ENCODE measurements at places on chromosomes 12 and 14.

- DNase-seq: no peak
These were observed 112.6 kb downstream of the ADGRD1 start for GRCh38 chr12:131066207-131066885.

DNA sequence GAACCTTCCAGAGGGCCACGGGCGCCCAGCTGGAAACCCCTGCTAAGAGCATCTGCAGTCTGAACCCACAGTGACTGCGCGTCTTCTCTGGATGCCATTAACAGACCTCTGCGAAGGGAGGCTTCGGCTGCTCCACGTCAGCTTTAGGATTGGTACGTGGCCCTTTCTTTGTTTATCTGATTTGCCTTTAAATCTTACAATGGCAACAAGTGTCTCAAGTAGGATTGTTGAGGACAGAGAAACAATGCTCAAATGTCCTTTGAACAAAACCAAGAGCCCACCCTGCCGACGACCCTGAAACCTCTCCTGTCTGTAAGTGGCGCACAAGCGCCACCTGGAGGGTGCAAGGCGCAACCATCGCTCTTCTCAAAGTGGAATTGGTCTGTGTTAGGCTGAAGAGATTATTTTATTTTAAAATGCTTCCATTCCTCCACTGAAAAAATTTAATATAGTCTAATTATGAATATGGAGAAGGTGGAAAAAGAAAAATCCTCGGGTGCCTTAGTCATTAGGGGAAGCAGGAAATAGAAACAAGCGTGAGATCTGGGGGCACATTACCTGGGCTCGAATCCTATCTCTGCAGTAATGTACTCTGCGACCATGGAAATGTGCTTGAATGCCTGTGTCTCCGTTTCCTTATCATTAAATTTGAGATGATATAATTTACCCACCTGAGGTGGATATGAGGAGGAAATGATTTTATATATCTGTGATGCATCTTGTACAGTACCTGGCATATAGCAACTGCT, 82.6 kb upstream of the PTPRB start:
- DNase-seq: no peak

GRCh38 chr14:56358851-56359614, 220.6 kb upstream of the TMEM260 start:
- DNase-seq: no peak

DNA sequence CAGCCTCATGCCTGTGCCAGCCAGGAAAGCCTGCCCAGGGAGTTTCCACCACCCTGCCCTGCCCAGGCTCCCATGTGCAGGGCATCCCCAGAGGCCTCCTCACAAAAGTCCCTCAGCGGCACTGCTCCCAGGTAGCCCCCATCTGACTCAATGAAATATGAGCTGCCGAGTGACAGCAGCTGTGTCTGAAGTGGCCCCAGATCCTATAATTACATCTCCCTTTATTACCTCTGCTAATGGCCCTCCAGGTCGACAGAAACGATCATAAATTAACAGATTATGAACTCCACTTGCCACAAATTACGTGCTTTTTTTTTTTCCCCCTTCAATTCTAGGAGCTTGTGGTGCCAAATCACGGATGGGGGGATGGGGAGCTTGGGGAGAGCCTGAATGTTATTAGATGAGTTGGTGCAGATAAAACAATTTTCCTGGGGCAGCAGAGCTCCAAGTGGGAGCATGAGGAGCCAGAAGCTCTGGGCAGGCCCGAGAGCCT, 110.4 kb downstream of the ESRRB start:
- peak; percentile 57 for DNase-seq

- DNase-seq: no peak
These were observed 220 bp upstream of the KRT83 start for GRCh38 chr12:52321418-52321817.

- no peak for DNase-seq
These were observed 6.5 kb downstream of the NOXRED1 start for GRCh38 chr14:77416836-77417235.

- DNase-seq: no peak
These were observed 6.7 kb upstream of the MTA1 start for GRCh38 chr14:105412771-105413543.

DNA sequence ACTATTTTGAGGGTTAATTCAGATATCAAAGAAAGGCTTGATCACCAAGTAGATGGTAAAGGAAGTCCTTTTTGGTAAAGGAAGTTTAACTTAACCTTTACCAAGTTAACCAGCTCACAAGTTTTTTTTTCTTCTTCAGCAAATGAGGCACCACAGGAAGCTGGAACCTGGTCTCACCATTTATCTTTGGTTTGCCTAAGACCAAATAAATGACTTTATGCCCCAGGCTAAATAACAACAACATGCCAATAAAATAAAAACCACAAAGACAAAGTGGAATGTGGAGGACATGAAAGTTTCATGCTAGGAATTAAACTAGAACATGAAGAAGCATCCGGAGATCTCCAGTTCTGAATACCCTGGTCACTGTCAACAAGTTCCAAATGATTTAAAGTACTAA, 116.8 kb upstream of the PRICKLE1 start:
- no peak for DNase-seq

DNA sequence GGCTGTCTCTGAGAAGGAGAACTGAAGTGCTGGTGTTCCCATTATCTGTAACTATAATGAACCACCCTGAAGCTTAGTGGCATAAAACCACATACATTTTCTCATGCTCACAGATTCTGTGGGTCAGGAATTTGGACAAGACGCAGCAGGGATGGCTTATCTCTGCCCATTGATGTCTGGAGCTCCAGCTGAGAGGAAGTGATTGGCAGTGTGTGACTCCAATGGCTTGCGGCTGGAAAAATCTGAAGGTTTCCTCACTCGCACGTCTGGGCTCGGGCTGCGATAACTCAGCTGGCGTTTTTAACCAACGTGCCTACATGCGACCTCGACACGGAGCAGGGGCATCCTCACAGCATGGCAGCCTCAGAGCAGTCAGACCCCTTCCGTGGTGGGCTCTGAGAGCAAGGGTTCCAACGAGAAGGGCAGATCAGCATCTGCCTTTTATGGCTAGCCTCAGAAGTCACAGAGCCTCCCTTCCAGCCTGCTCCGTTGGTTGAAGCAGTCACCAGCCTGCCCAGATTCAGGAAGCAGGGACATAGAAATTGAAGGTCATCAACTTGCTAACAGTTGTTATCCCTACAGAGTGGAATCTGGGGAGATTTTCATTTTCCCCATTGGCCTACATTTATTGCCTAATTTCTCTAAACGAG, 143.3 kb upstream of the BCL2L14 start:
- no peak for DNase-seq

DNA sequence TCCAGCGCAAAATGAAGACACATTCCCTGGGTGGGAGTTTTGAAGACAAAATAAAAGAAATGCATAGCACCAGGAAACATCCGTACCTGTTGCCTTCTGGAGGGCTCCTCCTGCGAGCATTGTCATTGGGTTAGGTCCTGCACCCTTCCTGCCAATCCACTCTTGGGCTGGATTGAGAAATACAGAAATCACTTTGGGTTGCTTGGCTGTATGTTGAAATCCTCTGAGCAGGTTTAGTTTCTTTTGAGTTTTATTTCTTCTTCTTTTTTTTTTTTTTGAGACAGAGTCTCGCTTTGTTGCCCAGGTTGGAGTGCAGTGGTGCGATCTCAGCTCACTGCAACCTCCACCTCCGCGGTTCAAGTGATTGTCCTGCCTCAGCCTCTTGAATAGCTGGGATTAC, 67.6 kb downstream of the ARF6 start:
- DNase-seq: no peak

GRCh38 chr12:68613209-68613904, 2.7 kb downstream of the RAP1B start:
- no peak for DNase-seq

- no peak for DNase-seq
These were observed 65.9 kb downstream of the DDX51 start for GRCh38 chr12:132078190-132078589.

GRCh38 chr14:67358924-67359774, 455 bp downstream of the ATP6V1D start:
- DNase-seq: no peak

DNA sequence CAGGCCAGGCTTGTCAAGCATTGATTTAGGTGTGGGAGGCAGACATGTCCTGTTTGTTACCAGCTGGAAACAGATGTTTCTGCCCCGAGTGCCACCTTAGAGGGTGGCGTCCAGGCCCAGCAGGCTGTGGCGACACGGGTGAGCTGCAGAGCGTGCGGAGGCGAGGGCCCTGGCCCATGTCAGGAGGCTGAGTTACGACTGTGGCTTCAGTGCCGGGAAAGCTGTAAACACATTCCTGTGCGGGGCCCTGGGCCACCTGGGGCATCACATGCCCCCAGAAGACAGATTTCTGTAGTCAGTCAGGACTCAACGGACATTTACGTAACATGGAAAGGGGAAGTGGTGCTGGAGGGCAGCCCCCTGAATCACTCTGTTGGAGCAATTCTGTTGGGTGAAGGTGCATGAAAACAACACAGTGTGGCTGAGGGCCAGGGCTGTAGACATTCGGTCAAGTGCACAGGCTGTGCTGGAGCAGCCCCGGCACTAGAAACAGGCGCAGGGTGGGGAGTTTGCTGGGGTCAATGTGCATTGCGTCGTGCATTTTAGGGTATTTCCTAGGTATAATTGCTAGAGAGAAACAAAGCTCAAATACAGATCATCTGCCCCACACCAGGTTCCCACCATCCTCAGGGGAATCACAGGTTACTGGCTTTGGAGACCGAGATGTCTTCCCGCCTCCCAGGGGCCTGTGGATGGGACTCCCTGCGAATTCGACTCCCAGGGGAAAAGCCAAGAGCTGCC, 291.8 kb downstream of the TMEM121 start:
- no peak for DNase-seq

- DNase-seq: no peak
These were observed 78.0 kb downstream of the METTL25 start for GRCh38 chr12:82436354-82436753.

DNA sequence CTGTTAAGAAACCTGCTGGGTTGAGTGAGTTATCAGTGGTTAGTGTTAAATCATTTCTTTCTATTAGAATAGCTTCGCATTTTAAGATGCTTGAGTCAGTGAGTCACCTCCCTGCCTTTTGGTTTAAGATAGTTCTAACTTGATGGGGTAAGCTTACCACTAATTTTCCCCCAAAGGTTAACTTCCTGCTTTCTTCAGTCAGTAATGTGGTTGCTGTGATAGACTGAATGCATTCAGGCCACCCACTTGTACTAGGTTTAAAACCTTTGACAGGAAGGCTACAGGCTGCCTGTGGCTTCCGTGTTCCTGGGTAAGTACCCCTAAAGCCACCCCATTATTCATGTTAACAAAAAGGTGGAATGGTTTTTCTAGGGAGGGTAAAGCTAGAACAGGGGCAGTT, 25.3 kb downstream of the CLEC2A start:
- DNase-seq: no peak

DNA sequence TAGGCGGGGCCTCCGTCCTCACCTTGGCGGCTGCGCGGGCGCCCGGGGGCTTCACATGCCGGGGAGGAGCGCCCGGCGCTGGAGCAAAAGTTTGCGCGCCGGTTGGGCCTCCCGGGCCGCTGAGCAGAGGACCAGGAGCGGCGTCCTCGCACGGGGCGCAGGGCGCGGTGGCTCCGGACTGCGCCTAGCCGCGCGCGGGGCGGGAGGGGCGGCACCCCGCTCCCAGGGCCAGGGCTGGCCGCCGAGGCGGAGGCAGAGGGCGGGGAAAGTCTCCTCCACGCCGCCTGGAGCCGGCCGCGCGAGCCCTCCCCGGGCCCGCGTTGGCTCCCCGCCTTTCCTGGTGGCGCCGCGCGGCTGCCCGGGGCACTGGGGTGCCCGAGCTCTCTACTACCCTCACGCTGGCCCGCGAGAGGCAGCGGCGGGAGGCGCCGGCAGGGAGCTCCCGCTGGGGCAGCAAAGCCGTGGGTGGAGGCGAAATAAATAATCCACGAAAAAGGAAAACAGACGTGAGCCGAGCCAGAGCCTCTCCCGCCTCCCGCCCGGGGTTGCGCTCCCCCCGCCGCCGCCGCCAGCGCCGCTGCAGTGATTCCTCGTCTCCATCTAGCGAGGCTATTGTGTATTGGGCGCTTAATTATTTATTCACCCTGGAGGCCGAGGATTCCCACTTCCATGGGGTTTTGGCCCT, 400 bp upstream of the PRIMA1 start:
- DNase-seq: peak; percentile 17

DNA sequence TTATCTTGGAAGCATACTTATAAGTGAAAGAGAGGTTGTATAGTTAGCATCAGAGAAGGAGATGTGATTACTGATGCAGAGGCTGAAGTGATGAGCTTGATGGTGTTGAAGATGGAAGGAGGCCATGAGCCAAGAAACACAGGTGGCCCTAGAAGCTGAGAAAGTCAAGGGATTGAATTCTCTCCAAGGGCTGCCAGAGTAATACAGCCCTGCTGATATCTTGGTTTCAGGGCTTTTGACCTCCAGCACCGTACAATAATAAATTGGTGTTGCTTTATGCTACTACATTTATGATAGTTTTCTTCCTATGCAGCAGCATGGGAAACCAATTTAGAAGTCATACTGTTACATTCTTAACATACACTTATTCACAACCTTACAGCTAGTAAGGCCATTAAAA, 1133.3 kb downstream of the AACS start:
- no peak for DNase-seq

GRCh38 chr12:124764451-124764850, 99.2 kb downstream of the SCARB1 start:
- no peak for DNase-seq

GRCh38 chr12:114306646-114307045, 99.3 kb downstream of the TBX5 start:
- no peak for DNase-seq

DNA sequence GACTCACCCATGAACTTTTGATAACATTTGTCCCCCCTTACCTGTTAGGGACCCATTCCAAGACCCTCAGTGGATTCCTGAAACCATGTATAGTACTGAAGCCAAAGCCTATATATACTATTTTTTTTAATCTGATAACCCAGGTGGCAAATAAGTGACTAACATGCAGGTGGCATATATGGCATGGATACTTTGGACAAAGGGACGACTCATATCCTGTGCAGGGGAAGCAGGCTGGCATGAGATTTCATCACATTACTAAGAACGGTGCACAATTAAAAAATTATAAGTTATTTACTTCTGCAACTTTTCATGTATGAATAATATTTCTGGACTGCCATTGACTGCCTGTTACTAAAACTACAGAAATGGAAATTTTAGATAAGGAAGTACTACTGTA, 880.1 kb upstream of the FBXO33 start:
- DNase-seq: no peak

- DNase-seq: no peak
These were observed 194.5 kb upstream of the C14orf180 start for GRCh38 chr14:104385111-104385510.

GRCh38 chr14:78652727-78653126, 482.6 kb downstream of the NRXN3 start:
- DNase-seq: no peak
